ENCODE measurements at places on chromosomes 7 and 10.

DNA sequence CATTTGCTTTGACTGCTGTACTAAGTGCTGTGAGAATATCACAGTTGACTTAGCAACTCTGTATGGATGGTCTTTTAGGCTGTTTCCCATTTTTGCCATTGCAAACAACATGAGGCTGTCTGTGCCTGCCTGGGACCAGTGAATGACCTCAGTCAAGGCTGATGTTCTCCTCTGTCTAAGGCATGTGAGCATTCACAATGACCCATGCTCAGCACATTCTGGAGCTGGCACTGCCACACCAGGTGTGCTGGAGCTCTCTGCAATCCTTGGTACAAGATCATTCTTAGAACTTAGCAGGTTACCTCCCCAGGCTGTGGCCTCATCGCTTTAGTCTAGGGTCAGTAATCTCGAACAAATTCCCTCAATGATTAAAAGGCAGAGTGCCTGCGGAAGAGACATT, 61.9 kb downstream of the SH3PXD2A start:
- DNase-seq = no peak

- DNase-seq = no peak
Measured at GRCh38 chr7:158443688-158444483, 143.7 kb downstream of the PTPRN2 start.

GRCh38 chr10:30092151-30092790, 32.9 kb upstream of the JCAD start:
- no peak for DNase-seq

GRCh38 chr7:114823290-114823689, 98.6 kb upstream of the MDFIC start:
- no peak for DNase-seq

- no peak for DNase-seq
Measured at GRCh38 chr10:48797830-48798229, 113.2 kb downstream of the WDFY4 start.

DNA sequence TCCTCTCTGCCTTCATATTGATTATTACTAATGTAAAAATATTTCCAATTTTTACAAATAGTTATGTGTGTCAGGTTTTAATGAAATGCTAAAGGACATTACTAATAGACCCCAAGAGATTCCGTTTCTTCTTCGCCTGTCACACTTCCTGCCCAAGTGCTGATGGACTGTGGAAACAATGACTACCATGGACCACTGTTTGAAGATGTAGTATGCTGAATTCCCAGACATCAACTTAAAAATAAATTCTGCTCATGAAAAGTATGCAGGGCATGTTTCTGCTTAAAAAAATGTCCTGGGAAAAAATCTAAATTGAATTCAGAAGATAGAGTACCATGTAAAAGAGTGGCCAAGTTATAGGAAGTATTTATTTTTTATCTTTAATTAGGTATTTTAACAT, 52.1 kb downstream of the ST7 start:
- DNase-seq = no peak

DNA sequence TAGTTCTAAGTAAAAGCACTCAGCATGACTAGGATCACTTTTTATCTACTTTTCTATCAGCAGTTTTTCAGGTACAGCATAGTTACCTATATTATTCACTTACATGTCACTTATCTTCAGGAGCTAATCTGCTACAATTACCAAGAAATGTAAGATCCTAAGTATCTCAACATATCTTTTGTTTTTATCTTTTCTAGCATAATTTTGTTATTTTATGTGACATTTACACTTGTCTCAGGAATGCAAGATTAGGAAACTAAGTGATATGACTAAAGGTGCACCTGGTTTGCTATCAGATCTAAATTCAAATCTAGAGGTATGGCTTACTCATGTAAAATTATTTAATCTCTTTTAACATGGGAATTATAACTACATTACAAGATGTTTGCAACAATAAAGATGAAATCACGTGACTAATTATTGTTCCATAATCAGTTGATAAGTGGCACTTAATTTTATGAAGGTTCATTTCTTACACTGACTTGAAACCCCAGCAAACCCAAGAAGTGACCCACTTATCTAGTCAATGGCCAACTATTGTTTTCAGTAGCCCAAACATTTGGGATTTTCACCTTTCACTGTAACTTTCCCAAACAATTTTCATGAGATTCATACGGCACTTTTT, 390.3 kb upstream of the PCDH15 start:
- no peak for DNase-seq

GRCh38 chr7:30996256-30996655, 32.5 kb downstream of the GHRHR start:
- DNase-seq = no peak

GRCh38 chr10:7817984-7818294, 366 bp upstream of the TAF3 start:
- no peak for DNase-seq

GRCh38 chr10:10774416-10774815, 243.3 kb upstream of the CELF2 start:
- no peak for DNase-seq

- no peak for DNase-seq
Measured at GRCh38 chr7:67422601-67423000, 426.0 kb downstream of the TYW1 start.

DNA sequence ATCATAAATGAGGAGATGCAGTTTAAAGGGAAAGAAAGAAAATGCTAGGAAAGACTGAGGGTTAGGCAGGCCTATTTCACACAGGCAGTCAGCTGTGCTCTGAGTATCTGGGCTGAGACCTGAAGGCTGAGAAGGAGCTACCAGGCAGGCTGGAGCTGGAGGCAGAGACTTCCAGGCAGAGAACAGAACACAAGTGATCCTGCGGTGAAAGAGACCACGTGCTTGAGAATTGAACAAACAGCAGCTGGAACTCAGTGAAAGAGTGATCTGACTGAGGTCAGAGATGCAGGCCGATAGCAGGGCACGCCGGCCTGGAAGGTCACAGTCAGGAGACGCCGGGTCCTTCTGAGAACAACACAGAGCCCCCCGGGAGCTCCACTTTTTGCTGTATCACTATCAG, 147.8 kb downstream of the ADAM12 start:
- no peak for DNase-seq

GRCh38 chr7:69749994-69750393, 151.7 kb downstream of the AUTS2 start:
- no peak for DNase-seq

GRCh38 chr7:10977113-10977512, 3.4 kb downstream of the PHF14 start:
- DNase-seq = no peak

GRCh38 chr7:43569424-43569823, 13.5 kb upstream of the STK17A start:
- DNase-seq = no peak

GRCh38 chr10:77756319-77757232, 119.0 kb upstream of the KCNMA1 start:
- DNase-seq = no peak

GRCh38 chr10:2837674-2838073, 229.7 kb upstream of the PFKP start:
- no peak for DNase-seq
